Uterine smooth muscle cell (primary cell): ENCODE measurements at places on chromosomes 4 and X. TPM values are rescaled to one million over a fixed set of nuclear protein-coding genes. Genes with fewer than 3 reads are reported as not detected.

The ARAF gene
- total RNA-seq: 12.1 and 12.3 TPM in 2 replicates

The HERC3 gene
- total RNA-seq: 18.9 and 23.4 TPM in 2 replicates

The WWC2 gene
- 26.8 and 37.9 TPM in 2 replicates for total RNA-seq

The POLN gene
- 1.4 and 2.9 TPM in 2 replicates for total RNA-seq

The SHROOM4 gene
- total RNA-seq: 0.55 and 0.62 TPM in 2 replicates

The CTAG1B gene
- total RNA-seq: not detected in 2 replicates

The HELT gene
- not detected in 2 replicates for total RNA-seq

The KIAA1210 gene
- under 0.01 TPM in 1 of 2 replicates, not detected in the other for total RNA-seq

The GAGE2A gene
- total RNA-seq: not detected in 2 replicates

The RAB9B gene
- 1.1 and 3.2 TPM in 2 replicates for total RNA-seq

The TMEM154 gene
- 10.0 and 15.4 TPM in 2 replicates for total RNA-seq

The PRRG3 gene
- 0.33 and 1.2 TPM in 2 replicates for total RNA-seq

The KLF8 gene
- 2.5 and 3.1 TPM in 2 replicates for total RNA-seq

The RNF150 gene
- total RNA-seq: 1.3 and 2.2 TPM in 2 replicates

The IQSEC2 gene
- total RNA-seq: 4.8 and 5.1 TPM in 2 replicates

The C1QTNF7 gene
- total RNA-seq: 0.12 and 0.33 TPM in 2 replicates
